Stimulated activated CD4-positive, alpha-beta T cell treated with anti-CD3 and anti-CD28 coated beads, TNF-alpha, amount 100 ng/mL, for 1 hour (primary cell): ENCODE measurements at places on chromosomes 7 and 10.

DNA sequence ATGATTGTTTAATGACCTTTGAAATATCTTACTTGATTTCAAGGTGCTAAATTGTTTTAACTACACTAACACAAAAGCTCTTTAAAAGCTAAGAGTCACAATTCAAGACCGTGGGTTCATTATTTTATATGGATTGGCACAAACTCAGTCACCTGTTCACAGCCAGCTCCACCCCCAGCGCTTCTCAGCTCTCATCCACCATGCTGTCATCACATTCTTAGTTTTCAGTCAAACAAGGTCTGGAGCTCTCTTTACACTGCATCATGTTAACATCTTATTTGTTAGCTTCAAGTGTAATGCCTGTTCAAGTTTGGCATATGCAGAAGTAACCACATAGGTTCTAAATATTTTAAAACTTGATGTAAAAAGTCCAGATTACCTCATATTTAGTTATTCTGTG, 180.9 kb upstream of the LRRTM3 start:
- DNase-seq = no peak

DNA sequence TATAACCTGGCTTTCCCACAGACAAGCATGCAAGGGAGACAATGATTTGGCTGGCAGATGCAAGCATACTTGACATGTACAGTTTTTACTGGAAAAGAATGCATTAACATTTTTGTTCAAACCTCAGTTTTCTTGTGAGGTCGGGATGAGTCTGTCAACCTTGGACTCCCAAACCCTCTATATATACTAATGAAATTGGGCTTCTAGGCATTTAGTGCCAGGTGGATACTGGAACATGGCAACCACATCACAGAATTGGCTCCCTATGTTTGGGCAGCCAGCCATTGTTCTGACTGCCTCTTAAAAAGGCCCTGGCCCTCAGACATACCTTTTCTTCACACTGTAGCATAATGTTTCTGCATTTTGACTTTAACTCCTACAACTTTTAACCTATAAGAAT, 39.1 kb downstream of the CDK6 start:
- DNase-seq = no peak

DNA sequence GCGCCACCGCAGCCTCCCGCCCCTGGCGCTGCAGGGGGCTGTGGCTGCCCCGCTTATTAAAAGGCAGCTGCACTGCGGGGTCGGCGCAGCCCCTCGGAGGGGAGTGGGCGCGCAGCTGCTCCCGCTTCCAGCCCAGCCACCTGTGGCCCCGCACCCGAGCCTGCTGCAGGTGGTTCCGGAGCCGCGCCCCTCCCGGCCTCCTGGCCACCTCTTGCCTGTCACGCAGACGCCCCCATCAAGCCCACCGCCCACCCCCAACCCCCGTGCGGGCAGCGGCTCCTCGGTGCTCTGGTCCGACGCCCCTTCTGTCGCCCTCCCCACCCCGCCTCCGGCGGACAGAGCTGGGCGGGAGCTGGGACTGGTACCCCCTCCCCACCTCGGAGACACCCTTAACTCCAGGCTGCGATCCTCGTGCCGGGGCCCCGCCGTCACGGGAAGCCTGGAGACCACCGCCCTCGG, 549 bp downstream of the CALY start:
- no peak for DNase-seq

DNA sequence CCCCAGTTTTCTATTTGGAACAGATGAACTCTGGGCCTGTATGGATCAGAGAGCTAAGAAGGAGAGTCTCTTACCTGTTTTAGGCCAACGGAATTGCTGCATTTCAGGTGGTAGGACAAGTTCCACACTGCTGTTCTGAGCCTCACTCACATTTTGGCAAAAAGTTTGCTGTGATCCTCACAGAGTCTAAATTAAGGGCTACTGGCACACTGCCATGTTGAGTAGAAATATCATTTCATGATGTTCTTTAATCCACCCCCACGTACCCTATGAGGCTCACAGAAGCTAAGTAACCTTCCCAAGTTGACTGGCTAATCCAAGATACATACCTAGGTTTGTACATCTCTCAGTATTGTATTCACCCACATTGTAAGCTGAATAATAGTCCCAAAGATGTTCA, 447.2 kb downstream of the INHBA start:
- DNase-seq = no peak

DNA sequence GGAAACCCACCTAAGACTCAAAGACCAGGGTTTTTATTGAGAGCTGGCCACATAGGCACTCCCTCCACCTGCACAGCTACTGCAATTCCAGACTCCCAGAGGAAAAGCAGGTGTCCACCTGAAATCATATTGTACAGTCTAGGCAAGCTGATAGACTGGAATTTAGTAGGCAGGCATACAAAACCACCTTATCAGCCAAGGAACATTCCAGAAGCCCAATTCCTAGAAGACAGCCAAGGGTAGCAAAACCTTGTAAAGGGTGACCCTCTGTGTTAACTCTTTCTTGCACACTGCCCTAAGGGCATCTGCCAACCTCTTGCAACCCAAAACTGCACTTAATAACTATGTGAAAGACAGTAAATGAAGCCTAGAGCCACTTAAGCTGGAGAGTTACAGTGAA, 5.3 kb downstream of the TMEM176A start:
- DNase-seq = no peak
